ENCODE measurements at places on chromosomes 2 and 18. TPM values are rescaled to one million over a fixed set of nuclear protein-coding genes. Genes with fewer than 3 reads are reported as not detected.

The SIX3 gene
- total RNA-seq, result not detected

The DPP4 gene
- 16.4 TPM for total RNA-seq

The CXCR1 gene
- total RNA-seq, result not detected

The NAPG gene
- 25.7 TPM for total RNA-seq

The DNAJC5G gene
- total RNA-seq, result 0.16 TPM

Measured in bladder microvascular endothelial cell (primary cell).